ENCODE measurements at places on chromosomes 1 and 21.

DNA sequence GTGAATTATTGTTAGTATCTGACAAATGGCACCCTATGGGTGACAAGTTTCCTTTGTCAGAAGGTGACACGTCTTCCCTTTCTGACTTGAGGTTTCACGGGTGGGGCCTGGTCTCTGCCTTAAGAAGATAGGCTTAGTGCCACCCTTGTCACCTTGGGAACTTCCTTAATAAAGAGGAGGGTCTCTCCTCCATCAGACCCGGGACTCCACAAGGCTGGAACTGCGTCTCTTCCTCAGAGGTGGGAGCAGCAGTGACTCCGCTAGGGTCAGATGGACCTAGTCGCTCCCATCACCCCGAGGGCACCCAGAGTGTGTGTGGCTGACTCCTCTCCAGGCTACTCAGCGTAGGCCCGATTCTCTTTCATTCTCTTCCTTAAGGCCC, 774 bp upstream of the WDTC1 start:
- no peak for DNase-seq

- no peak for DNase-seq
These were observed 126.3 kb upstream of the JUN start for GRCh38 chr1:58909914-58910681.

- no peak for DNase-seq
These were observed 358.5 kb downstream of the RGS7 start for GRCh38 chr1:240998441-240999015.

DNA sequence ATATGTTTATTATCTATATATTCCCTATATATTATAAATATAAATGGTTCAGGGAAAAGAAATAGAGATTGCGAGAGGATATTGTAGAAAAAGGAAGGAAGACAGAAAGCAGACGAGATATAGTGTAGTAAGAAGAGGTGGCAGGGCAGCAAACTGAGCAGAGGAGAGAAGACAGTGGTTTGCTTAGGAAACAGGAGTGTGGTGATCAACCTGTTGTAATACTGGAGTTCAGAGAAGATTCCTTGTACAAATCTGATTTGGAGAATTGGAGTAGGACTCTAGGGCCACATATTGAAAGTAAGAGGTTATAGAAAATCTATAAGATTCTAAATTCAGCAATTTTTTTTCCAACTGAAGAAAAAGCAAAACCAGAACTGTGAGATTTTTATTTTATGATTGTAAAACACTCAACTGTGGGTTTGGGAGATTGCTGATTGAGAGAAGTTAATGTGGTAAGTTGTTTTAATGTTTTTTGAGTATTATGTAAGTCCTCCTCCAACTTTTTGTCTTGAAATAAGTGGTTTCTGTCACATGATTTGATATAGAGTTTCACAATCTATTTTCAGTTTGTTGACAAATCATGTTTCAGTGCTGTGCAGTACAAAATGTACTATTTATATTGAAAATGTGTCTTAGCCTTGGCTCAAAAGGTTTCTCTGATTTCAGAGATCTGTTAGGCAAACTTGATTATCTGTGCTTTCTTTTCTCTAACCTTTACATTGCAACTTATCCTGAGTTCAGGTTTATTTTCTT, 9.6 kb upstream of the AMY2B start:
- no peak for DNase-seq

GRCh38 chr1:7975212-7975865, 13.8 kb downstream of the PARK7 start:
- DNase-seq: peak; percentile 77

DNA sequence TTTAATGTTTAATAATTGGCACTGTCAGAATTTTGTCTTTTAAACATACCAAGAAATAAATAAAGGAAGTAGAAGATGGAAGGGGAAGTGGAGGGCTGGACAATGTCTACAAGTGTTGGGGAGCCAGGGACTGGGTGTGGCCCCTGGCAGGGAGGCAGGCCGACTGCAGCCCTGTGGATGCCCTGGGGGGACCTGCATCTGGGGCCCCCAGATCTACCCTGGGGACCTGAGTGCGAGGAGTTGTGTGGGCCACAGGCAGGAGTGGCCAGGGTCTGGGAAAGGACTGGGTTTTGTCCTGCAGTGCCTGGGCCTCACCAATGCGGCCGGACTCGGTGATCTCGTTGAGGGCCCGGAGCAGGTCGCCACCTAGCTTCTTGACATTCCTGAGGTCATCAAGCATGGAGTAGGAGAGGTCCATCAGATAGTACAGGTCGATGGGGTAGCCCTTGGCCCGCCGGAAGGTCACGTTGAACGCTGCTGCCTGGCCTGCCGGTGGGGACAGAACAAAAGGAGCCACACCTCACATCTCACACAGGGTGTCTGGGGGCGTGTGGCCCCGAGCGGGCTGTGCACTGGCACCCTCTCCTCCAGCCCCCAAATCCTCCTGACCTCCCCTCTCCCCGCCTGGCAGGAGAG, 17.5 kb downstream of the ITGB2 start:
- no peak for DNase-seq

- peak; percentile 79 for DNase-seq
These were observed at the start of gene DPM3 for GRCh38 chr1:155139895-155140629. TSS of gene DPM3 (minus strand) at chr1:155140531. CDS start at chr1:155140240, 291 bp downstream.

DNA sequence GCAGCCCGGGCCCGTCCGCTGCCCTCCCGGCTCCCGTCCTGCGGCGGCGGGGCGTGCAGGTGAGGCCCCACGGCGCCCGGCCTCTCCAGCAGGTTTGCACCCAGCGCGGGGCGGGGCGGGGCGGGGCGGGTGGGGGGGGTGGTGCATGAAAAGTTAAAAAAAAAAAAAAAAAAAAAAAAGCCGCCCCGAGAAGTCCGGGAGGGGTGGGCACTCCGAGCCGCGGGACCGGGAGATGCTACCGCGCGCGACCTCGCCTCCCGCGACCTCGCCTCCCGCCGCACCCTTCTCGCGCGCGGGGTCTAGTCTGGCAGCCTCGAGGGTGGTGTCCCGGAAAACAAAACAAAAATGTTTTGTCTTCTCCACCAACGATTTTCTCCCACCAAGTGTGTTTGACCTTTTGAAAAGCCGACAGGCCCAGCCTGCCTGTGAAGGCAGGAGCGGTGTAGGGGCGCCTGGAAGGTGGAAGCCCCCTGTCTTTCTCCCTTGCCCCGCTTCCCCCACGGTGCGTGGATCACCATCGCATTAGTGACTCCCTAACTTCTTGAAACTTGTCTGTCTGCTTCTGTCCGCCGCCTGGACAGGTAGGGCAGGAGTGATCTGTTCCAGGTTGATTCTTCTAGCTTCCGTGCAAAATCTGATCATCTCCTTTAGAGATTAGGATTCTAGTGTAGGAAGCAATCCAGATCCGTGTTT, 569 bp downstream of the RCAN3 start:
- DNase-seq: peak; percentile 5

GRCh38 chr1:247175458-247175857, 3.6 kb upstream of the ZNF124 start:
- DNase-seq: no peak

DNA sequence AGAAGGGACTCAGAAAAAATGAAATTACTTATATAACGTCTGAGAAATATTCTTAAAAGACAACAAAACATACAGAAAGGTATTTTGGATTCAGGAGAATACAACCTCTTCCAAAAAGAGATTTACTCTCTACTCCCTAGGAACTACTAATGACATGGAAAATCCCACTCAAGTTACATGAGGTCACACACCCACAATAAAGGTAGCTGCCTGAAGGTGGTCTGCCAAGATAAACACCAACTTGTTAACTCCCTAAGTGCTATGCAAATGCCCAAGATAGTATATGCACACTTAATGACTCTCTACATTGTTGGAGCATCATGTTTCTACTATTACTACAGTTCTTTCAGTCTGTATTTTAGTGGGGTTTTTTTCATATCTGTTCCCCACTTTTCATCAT, 26.5 kb downstream of the RERE start:
- DNase-seq: no peak

DNA sequence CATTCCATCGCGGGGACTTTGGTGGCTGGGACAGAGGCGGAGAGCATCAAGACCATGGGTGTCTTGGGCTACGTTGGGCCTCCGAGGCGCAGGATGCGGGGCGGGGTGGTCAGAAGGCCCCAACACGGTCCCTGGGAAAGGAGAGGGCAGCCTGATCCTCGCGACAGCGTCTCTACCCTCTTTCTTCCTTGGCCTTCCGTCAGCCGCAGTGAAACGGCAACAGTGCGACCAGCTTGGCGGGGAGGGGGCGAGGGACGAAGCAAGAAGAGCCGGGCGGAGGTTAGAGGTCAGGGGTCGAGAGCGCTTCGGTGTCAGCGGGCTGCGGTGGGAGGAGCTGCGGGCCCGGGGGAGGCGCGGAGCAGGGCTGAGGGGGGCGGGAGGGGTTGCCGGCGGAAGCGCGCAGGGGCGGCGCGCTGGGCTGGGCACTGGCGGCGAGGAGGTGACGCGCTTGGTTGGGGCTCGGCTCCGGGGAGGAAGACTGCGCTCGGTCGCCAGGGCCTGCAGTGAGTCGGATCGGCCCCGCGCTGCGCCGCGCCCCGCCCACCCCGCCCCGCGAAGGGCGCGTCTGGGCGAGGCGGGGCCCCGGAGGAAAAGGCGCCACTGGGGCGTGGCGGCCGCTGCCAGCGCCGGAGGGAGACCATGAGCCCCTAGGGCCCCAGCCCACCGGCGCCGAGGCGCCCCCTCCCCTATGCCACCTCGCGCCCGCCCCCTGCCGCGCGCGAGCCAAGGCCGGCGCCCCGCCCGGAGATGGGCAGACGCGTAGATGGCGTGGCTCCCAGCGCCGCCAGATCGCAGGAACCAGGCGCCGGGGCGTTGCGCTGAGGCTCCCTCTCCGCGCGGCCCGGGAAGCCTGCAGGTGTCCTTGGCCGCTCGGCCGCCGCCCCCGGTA, at the start of gene KCNC4:
TSS of gene KCNC4 (plus strand) at position 600 of the 889 bp plus-strand sequence. CDS start 1,186 bp downstream, outside the sequence.
- DNase-seq: peak; percentile 85

DNA sequence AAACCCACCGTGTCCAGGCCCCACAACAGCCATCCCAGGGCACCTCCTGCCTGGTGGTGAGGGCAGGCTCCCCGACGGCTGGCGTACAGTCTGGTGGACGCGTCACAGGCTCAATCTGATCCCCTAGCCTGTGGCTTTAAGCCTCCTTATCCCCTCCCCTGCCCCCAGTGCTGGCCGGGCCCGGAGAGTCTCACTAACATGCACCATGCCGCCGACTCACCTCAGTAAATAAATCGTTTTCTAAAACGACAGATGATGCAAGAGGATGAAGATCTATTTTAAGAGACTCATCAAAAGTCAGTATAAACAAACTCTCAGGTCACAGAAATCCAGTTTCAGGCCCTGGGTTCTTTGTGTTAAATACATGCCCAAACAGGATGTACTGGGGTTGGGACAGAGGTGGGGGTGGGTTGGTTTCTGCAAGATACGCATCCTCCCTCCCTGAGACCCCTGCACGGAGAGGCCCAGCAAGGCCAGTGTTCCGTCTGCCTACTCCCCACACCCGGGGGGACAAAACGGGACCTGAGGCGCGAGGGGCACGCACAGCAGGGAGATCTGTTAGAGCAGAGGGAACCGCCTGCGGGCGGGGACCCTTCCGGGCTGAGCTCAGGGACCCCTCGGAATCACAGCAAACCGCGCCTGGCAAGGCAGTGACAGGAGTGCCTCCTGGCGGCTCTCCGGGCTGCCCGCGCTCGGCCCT, 3.1 kb downstream of the PANK4 start:
- DNase-seq: peak; percentile 61
